ENCODE measurements at places on chromosomes 5 and 9.

GRCh38 chr5:113813466-113813865 is 300.0 kb downstream of the YTHDC2 start:
- ATAC-seq = no peak

- no peak for ATAC-seq
Measured at GRCh38 chr5:125491986-125492492, 745.6 kb upstream of the ZNF608 start.

DNA sequence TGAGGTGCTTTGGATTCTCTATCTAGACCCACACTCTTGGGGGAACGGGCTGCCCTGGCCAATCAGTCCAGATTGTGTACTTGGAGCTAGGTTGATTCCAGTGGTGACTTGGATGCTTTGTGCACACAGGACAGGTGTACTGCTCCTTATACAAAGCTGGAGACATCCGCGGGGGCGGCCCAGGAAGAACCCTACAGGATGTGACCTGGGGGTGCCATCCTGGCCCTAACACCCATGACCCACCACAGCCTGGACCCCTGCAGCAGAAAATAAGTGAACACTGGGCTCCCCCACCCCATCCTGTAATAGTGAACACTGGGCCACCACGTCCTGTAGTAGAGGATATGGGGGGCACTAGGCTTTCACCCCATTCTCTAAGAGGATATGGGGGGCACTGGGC is 12.1 kb upstream of the PLEKHG4B start:
- ATAC-seq = no peak

GRCh38 chr9:15276328-15276938 is 30.6 kb downstream of the TTC39B start:
- ATAC-seq = peak; percentile 75

DNA sequence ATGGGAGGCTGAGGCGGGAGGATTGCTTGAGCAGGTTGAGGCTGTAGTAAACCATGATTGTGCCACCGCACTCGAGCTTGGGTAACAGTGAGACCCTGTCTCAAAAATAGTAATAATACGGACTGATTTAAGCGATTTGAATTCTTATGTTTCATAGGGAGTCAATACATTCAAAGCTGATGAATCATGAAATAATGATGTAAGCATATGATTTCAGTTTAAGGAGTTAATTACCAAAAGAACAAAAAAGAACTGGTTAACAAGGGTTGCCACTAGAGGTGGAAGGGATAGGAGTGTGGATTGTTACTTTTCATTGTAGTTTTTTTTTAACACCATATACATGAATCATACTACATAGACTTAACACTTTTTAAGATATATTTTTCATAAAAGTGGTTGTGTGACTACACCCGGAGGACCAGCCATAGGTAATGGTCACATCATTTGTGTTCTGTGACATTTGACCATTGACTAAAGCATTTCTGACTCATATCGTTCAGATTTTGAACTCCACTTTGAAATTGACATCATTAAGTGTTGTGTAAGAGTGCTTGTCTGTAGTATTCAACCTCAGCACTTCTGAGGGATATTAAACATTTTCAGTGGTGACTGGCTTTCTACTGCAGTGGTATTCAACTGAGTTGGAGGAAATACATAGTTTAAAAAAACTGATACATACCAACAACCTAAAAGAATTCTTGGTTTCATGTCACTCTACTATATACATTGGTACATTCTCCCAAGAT is 7.0 kb downstream of the TRMT10B start:
- peak; percentile 49 for ATAC-seq

- no peak for ATAC-seq
Measured at GRCh38 chr5:124285071-124285470, 461.4 kb downstream of the ZNF608 start.

GRCh38 chr5:110718311-110718710 is 8.2 kb downstream of the TMEM232 start:
- no peak for ATAC-seq

DNA sequence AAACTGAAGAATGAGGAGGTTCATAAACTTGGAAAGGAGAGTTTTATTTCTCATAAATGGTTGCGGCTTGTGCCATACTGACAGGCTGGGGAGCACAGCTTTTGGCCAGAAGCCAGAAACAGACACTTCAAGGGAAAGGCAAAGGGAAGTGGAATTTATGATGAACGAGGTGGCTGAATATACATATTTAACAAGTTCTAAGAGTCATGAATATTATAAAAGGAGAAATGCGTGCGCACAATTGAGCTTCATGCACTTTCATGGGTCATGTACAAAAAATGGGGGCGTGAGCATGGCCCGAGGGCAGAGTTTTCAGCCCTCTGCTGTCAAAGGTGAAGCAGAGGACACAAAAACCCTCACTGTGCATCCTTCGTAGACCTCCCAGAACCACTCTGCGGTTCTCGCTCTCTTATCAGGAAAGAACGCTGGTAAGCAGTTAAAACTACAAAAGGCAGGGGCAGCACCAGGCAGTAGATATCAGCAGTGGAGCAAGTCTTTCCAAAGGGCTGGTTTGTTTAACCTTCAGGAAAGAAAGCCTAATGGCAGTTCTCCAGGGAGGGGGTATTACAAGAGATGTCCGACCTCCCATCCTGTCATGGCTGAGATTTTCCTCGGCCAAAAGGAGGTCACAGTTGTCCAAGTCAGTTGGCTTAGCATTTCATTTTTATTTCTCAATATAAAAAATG is 29.0 kb downstream of the AUH start:
- ATAC-seq = no peak

- no peak for ATAC-seq
Measured at GRCh38 chr5:158858746-158859145, 241.0 kb downstream of the EBF1 start.

GRCh38 chr5:169923988-169924387 is 56.3 kb downstream of the INSYN2B start:
- ATAC-seq = no peak

GRCh38 chr9:34334337-34334824 is 5.0 kb downstream of the NUDT2 start:
- no peak for ATAC-seq

GRCh38 chr9:15622318-15622971 is 69.6 kb downstream of the CCDC171 start:
- ATAC-seq = no peak

- peak; percentile 70 for ATAC-seq
Measured at GRCh38 chr9:115013998-115014397, 83.6 kb upstream of the TNFSF8 start.

- ATAC-seq = peak; percentile 42
Measured at GRCh38 chr9:93976973-93977372, 21.8 kb upstream of the BARX1 start.

DNA sequence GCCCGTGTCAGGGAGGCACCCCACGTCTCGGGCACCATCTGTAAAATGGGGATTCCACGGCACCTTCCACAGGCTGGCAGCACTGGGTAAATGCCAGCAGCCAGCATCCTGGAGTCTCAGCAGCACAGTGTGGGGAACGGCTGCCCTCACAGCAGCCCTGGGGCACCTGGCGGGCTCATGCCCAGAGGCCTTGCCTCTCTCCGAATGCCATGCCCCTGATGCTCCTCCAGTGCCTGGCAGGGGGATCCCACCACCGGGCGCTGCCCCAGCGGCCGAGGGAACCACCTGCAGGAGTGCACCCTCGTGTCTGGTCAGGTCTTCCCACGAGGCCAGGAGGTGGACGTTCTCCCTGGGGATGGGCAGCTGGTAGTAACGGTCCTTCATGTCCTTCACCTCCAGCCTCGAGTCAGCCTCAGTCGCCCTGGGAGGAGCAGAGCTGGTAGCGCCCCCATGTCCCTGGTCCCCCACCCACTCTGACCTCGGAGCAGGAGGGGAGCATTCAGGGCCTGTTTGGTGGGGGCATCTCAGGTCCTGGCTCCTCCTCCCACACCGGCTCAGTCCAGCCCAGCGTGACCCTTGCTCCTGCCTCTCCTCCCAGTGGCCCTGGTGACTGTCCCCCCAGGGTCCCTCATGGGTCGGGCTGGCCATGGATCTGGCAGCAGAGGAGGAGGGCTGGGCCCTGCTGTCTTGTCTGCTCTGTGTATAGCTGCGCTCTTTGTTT is 49.9 kb upstream of the NRARP start:
- ATAC-seq = no peak

GRCh38 chr9:37100327-37100726 is 20.0 kb upstream of the ZCCHC7 start:
- no peak for ATAC-seq

- peak; percentile 74 for ATAC-seq
Measured at GRCh38 chr9:87662808-87663528, 63.0 kb upstream of the CTSL start.

GRCh38 chr5:176543428-176544182 is 5.5 kb upstream of the CDHR2 start:
- ATAC-seq = peak; percentile 78

DNA sequence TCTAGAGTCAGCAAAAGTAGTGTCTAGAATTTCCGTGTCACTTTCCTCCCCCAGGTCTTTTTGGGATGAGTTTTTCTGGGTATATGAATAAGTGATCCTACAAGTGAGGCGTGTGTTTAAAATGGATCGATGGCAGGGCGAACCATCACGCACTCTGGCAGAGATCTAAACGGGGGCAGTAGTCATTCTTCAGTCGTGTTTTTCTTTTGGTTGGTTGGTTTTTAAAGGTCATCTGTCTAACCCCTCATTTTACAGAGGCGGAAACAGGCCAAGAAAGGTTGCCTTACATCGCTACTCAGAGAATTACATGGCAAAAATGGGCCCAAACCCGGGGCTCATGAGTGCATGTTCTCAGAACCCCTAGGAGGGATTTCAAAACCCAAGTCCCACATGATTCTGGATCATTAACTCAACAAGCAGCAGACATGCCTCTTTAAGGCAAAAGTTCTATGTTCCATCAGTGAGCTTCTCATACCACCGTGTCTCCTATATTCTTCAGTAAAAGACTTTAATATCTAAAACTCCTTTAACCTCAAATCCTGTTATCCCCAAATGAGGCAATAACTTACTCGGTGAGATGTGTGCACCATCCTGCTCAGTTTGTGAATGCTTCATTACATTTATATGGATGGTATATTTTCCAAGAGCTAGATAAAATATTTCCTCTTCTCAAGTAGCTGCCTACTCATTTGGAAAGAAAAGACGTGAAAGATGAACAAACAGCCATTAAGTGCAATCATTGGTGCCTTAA is 145.8 kb downstream of the AOPEP start:
- ATAC-seq = no peak

DNA sequence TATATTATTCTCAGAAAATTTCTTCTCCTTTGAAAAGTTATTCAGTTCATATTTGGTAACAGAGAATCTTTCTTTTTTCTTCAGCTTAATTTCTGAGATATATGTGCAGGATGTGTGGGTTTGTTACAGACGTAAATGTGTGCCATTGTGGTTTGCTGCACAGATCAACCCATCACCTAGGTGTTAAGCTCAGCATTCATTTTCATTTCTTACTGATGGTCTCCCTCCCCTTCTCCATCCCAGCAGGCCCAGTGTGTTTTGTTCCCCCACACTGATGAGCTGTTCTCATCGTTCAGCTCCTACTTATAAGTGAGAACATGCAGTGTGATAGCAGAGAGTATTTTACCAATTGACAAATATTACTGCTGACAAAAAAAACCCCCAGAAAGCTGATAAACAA is 330.0 kb upstream of the CHD1 start:
- no peak for ATAC-seq

Data from esophagus mucosa (tissue), 1 donor.